ENCODE measurements at places on chromosomes 4 and X.

- H3K27ac ChIP-seq = no peak overlapping the region
- no peaks in the 10 kb centered on the region for H3K4me1 ChIP-seq
- no peak for DNase-seq
- H3K27me3 ChIP-seq = no peaks in the 10 kb centered on the region
These were observed 105.0 kb downstream of the PCDH7 start for GRCh38 chr4:30825008-30825770.

DNA sequence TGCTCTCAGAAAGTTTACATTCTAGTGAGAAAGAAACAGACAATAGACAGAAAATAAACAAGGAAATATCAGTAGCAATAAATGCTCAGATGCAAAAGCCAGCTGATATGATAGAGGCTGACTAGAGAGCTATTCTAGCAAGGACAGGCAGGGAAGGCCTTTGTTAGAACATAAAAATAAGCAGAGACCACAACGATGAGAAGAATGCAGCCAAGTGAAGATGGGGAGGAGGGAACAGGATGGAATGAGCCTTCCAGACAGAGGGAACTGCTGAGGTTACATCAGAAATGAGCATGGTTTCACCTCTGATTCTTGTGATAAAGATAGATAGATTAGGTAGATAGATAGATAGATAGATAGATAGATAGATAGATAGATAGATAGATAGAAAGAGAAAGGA lies 7.6 kb upstream of the SOWAHB start:
- no peaks in the 10 kb centered on the region for H3K27me3 ChIP-seq
- H3K36me3 ChIP-seq = no peaks in the 10 kb centered on the region
- no peak overlapping the region for H3K4me3 ChIP-seq
- H3K4me1 ChIP-seq = no peaks in the 10 kb centered on the region
- H3K27ac ChIP-seq = no peak overlapping the region
- no peak for DNase-seq

- H3K4me3 ChIP-seq = no peak overlapping the region
- no peaks in the 10 kb centered on the region for H3K4me1 ChIP-seq
- no peaks in the 10 kb centered on the region for H3K27me3 ChIP-seq
- no peaks in the 10 kb centered on the region for H3K36me3 ChIP-seq
- H3K27ac ChIP-seq = no peak overlapping the region
- no peak for DNase-seq
These were observed 86.8 kb downstream of the DHRSX start for GRCh38 chrX:2413969-2414368.

GRCh38 chr4:15410750-15411149 lies 17.1 kb upstream of the C1QTNF7 start:
- DNase-seq = peak; percentile 46
- H3K27me3 ChIP-seq = no peaks in the 10 kb centered on the region
- no peaks in the 10 kb centered on the region for H3K36me3 ChIP-seq
- peaks cover 7% of the 10 kb centered on the region for H3K4me1 ChIP-seq
- no peak overlapping the region for H3K27ac ChIP-seq
- H3K4me3 ChIP-seq = no peak overlapping the region

DNA sequence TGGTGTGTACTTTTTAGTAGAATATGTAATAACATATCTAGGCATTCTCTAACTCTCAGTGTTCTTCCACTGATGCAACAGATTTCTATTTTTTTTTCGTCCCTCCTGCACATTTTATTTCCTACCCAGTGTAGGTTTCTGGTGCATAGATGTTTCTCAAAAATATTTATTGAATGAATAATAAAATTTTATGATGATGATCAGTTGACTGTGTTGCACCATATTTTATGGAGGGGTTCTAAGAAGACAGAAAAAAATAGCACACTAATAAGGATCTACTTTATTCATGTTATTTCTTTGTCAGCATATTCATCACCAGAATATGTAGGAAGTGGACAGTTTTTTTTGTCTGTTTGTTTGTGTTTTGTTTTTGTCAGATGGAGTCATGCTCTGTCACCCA lies 2529.3 kb downstream of the ARAP2 start:
- no peaks in the 10 kb centered on the region for H3K27me3 ChIP-seq
- H3K36me3 ChIP-seq = no peaks in the 10 kb centered on the region
- no peak for DNase-seq
- no peak overlapping the region for H3K4me3 ChIP-seq
- H3K4me1 ChIP-seq = no peaks in the 10 kb centered on the region
- H3K27ac ChIP-seq = no peak overlapping the region

DNA sequence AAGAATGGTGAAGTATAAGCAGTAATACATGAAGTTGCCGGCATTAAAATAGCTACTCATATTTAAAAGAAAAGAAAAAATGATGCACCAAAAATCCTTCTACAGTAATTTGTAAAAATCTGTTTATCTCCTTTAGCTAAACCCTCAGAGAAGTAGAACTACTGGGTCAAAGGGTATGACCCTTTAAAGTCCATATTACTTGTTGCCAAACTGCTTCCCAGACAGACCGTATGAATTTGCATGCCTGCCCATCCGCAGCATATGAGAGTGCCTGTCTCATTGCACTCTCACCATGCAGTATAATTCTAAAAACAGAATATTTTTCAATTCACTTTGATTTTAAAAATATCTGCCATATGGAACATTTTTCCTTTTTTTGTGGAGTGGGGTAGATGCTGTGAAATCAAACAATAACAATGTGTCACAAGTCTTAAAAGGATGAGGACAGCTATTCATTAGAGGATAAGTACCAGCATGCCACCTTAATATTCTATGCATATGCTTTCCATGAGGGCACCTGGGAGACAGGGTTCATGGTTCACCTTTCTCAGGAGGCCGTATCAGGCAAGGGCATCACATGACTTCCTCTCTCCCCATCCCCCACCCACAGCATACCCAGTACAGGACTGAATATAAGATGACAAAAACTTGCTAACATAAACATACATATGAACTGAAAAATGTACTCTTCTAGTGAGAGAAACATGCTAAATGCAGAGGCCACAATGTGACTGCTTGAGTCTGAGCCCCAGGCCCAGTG lies 17.8 kb downstream of the ZDHHC9 start:
- H3K27me3 ChIP-seq = no peaks in the 10 kb centered on the region
- H3K36me3 ChIP-seq = peaks cover 8% of the 10 kb centered on the region
- H3K4me3 ChIP-seq = no peak overlapping the region
- peaks cover 2% of the 10 kb centered on the region for H3K4me1 ChIP-seq
- no peak overlapping the region for H3K27ac ChIP-seq

DNA sequence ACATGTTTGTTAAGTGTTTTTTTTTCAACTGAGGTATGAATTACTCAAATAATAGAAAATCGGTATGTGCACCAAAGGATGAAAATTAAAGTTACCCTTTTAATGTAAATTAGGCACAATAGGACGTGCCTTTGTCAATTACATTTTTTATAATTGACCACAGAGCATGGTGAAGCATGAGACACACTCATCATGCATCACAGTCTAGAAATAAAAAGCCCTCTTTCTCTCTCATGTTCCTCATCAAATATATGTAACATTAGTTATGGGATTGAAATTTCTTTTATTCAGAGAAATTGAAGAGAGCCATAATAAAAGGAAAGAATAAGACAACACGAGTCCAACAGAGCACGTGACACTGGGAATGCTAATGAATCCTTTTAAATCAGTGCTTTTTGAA lies 3.5 kb downstream of the GNRHR start:
- H3K4me3 ChIP-seq = no peak overlapping the region
- H3K27me3 ChIP-seq = no peaks in the 10 kb centered on the region
- no peak overlapping the region for H3K27ac ChIP-seq
- DNase-seq = no peak
- H3K36me3 ChIP-seq = no peaks in the 10 kb centered on the region

Data from Karpas-422 (cell line).